ENCODE measurements at places on chromosomes 13 and 19.

GRCh38 chr19:51607920-51608562 is 22.2 kb downstream of the SIGLEC5 start:
- no peak for DNase-seq

- DNase-seq: no peak
Measured at GRCh38 chr13:75869981-75870380, 233.9 kb downstream of the LMO7 start.

GRCh38 chr19:583198-583967 is 6.3 kb upstream of the HCN2 start:
- DNase-seq: no peak

- DNase-seq: no peak
Measured at GRCh38 chr19:32294871-32295438, 50.5 kb upstream of the ZNF507 start.

GRCh38 chr13:39847336-39847735 is 191.9 kb downstream of the COG6 start:
- DNase-seq: no peak

DNA sequence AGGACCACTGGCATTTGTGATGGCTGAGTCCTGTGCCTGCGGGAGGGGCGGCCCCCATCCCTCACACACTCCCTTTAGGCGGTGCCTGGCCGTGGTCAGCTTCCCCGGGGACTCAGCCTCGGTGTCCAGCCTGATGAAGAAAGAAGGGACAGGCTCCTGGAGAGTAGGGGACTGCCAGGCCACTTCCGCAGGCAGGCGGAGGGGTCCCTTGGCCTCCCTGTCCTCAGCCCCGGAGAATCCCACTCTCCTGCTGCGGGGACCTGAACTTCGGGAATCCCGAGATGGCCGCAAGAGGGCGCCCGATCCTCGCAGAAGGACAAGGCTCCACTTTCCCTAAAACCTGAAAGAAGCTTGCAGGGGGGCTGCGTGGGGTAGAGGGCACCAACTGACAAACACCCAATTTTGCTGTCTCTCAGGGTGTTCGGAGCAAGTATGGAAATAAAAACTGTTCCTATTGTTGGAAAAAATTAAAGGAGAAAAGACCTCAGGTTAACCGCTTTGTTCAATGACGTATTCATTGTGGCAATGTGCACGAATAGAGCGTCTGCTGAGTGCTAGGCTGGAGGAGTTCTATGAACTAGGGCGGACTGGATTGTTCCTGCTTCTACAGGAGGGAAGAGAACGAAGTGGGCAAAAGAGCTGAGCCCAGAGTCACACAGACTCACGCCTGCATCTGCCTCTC is 297.3 kb downstream of the ZNF536 start:
- peak; percentile 55 for DNase-seq

GRCh38 chr13:113869263-113869662 is 5.4 kb upstream of the GAS6 start:
- DNase-seq: no peak

GRCh38 chr13:84360822-84361221 is 478.5 kb upstream of the SLITRK1 start:
- DNase-seq: no peak

Data from left lobe of liver (tissue), 2 donors.